NCI-H1930 (cell line): ENCODE measurements at places on chromosomes 1 and 21.

DNA sequence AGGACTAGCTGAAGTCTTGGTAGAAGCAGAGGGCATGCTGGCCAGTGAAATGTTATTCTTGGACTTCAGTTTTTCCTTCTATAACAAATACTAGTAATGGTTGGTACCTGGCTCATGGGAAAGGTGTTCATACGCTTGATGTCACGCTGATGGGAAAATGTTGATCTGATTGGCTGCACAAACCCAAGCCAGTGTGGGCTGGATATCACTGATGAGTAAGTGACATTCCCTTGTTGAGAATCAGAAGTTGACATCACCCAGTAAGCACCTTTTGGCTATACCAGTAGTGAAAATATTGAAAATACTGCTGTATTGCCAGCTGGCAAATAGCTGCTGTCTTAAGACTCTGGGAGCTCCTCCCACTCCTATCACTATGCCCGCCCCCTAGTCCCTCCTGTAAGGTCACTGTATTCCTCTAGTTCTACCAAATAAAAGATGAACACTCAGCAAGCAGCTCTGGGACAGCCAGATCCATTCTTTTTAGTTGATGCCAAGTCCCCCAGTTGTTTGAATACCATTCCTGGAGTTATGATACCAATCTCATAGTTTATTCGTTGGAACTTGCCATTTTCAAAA is 168.2 kb downstream of the GRIK1 start:
- no peak for DNase-seq

- DNase-seq: no peak
These were observed 68.8 kb upstream of the DAB1 start for GRCh38 chr1:57492586-57493226.

DNA sequence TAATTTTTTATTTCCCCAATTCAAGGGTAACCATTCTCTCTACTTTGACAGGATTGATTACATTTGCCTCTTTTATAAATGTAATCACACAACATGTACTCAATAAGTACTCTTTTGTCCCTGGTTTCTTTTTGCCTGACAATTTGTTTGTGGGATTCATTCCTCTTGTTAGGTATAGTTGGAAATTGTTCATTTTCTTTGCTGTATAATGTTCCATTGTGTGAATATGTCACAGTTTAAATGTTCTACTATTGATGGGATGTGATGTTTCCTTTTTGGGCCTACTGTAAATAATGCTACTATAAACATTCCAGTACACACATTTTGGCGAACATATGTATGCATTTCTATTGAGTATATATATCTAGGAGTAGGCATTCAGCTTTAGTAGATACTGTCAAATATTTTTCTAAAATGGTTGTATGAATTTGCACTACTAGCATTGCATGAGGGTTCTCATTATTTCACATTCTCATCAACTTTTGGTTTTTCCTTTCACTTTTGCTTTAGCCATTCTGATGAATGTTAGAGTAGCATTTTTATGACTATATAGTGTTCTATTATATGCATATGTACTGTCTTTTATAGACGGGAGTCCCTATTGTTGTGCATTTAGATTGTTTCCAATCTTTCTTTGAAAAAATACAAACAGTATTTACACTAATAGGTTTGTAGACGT is 35.0 kb upstream of the PRKACB start:
- no peak for DNase-seq

DNA sequence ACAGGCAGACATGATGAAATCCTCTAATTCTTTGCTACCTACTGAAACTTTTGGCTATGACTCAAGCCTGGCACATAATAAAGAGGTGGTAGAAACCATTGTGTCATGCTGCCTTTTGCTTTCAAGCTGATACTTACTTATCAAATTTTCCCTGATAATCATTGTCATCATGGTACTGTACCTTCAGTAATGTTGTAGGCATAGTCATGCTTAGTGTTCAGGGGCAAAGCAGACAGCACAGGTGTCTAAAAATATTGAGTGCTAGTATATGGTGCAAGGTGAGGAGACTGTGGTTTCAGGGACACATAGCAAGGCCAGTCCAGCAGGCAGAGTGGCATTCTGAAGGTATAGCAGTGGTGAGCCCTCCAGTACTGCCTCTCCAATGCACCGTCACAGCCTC is 226.9 kb upstream of the DEPDC1 start:
- DNase-seq: no peak

- peak; percentile 37 for DNase-seq
These were observed 298.6 kb downstream of the PTPRC start for GRCh38 chr1:198937231-198938031.

GRCh38 chr1:225917536-225917935 is 6.5 kb downstream of the PYCR2 start:
- no peak for DNase-seq

DNA sequence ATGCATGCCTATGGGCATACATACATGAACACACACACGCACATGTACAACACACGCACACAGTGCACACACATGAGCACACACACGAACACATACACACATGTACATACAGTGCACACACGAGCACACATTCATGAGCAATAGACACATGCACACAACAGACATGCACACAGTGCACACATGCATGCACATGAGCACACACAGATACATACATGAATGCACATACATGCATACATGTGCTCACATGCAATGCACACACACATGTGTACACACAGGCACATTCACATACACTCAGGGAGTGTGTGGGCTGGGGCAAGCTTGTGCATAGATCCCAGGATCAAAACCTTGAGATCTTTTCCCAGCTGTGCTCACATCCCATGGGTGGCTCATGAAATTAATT is 18.9 kb downstream of the CRYAA start:
- no peak for DNase-seq

- no peak for DNase-seq
These were observed 237.0 kb downstream of the TBX15 start for GRCh38 chr1:118751166-118751565.

DNA sequence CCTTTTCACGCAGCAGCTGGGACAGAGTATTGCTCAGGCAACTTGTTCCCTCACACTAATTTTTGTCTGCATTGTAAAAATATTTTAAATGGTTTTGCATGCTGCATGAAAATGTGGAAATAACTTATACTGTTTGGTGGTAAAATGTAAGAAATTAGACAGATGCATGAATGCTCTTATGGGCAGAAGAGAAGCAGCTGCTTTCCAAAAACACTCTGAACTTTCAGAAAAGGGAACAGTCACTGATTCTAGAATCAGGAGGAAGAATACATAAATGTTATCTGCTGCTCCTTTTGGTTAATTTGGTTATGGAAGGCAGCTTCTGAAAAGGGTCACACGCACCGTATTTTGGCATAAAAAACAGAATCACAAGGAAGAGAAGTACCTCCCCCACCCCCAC is 87.0 kb upstream of the RUNX1 start:
- no peak for DNase-seq

GRCh38 chr1:3555131-3555920 is 56.0 kb downstream of the MEGF6 start:
- DNase-seq: no peak

GRCh38 chr1:30998887-30999286 is 66.6 kb downstream of the PUM1 start:
- no peak for DNase-seq

DNA sequence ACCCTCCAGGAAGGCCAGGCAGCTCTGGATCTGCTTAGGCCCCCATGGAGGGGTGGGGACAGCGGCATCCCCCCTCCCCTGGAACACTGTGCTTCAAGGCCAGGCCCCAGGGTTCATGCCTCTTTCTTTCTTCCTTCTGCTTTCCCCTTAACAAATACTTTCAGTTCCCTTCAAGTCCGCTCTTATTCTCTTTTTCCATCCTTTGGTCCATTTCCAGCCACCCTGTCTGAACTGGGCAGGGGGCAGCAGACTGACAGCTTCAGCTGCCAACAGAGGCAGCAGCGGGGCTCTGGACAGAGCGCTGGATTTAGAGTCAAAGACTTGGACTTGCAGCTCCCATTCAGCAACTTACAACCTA is 1.1 kb upstream of the CD244 start:
- DNase-seq: no peak

GRCh38 chr1:5967351-5968160 is 24.7 kb downstream of the NPHP4 start:
- no peak for DNase-seq

DNA sequence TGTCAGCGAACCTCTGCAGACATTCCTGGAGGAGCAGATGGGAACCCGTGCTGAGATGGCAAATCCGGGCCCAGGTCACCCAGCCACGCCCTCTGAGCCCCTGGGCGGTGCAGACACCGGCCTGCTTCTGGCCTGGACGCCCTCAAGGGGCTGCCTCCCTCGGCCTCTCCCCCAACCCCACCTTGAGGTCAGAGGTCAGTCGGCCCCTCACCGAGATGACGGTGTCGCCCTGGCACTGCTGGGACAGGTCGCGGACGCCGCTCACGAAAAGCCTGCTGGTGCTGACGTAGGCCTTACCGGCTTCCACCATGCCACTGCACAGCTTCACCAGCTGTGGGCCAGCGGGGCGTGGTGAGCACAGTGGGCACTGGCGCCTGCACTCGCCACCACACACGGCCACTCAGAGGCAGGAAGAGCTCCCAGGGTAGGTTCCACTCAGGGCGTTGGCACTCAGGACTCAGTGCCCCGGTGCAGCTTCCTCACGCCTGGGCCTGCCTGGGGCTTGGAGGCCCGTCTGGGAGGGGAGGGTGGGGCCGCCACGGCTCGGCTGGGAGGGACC is 4.7 kb downstream of the ACAP3 start:
- DNase-seq: no peak

DNA sequence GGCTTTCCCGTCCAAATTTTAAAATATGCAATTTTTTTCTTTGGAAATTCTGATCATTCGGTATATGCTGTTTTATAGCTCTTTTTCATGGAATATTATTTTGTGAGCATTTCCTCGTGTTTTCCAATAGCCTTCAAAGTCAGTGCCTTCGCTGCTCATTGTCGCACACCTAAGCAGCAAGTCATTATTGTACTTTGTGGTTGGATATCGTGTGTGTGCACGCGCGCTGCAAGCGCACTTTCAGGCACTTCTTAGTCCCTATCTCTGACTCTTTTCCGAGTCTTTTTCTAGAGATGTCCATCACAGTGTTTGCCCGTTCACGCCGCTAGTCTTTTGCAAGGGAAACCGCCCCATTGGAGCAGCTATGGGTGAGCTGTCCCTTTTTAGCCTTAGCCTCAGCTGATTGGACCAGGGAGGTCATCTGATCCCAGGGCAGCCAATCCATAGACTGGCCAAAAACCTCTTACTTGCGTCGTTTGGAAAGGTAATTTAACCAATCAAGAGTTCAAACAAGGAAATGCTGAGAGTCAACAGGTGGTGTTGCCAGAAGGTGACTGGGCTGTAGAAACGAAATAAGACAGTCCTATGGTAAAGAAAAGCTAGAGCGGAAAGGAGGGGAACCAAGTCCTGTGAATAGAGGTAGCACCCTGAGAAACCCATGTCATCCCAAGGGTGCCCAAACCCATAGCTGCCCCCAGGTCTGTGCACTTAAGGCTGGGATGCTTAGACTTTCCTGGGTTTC is 710 bp upstream of the HYI start:
- DNase-seq: peak; percentile 83

- no peak for DNase-seq
These were observed 121.9 kb downstream of the MAB21L3 start for GRCh38 chr1:116232989-116233514.

- no peak for DNase-seq
These were observed 56.5 kb downstream of the WLS start for GRCh38 chr1:68175621-68176398.

DNA sequence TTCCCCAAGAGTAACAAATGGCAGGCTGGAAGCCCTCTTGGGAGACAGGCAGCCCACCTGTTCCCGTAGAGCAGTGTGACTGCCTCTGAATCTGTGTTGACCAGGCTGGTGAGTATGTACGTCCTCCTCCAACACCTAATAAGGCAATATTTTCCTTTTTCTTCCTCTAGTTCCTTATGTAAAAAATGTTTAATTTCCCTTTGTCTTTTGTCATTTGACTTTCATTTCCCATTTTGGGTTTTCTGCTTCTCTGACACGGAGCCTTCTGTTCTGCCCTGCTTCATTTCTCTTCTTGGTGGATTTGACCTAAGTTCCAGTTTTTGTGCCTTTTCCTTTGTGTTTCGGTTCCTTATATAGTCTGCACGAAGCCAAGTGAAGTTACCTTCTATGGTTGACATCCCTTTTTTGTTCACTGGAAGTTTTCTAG is 65.8 kb upstream of the ATF3 start:
- no peak for DNase-seq

- DNase-seq: no peak
These were observed 876 bp downstream of the SLAMF8 start for GRCh38 chr1:159827549-159827948.

DNA sequence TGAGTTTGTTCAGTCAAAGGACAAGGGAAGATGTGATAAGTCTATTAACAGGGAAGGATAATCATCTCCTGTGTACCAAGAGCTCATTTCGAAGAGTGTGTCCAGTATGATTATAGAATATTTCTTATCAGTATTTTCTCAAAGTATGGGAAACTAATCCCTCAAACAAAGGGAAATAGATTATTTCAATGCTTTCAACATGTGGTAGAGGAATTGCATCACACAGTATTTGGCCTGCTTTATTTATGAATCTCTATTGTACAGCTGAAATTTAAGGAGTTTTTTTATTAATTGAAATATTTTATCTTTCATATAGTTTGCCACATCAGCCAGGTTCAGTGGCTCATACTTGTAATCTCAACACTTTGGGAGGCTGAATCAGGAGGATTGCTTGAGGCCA is 151.0 kb downstream of the CLEC20A start:
- no peak for DNase-seq

DNA sequence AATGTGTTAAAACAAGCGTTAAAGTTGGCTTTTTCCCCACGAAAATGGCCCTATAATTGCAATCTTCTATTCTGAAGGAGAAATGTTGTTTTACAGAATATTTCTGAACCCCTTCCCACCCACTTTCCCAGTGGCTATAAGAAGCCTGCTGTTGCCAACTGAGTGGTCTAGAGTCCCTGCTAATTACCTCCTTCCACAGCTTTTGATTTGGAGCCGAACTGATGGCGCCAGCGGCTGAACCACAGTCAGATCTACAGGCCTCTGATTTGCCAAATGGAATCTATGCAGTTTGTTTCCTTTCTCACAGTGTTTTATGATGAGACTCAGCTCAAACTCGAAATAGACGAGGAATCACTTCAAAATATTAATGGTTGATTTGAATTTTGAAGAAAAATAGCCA is 76.0 kb upstream of the C1orf105 start:
- DNase-seq: no peak

- DNase-seq: no peak
These were observed 1.6 kb upstream of the HAX1 start for GRCh38 chr1:154270833-154271232.

DNA sequence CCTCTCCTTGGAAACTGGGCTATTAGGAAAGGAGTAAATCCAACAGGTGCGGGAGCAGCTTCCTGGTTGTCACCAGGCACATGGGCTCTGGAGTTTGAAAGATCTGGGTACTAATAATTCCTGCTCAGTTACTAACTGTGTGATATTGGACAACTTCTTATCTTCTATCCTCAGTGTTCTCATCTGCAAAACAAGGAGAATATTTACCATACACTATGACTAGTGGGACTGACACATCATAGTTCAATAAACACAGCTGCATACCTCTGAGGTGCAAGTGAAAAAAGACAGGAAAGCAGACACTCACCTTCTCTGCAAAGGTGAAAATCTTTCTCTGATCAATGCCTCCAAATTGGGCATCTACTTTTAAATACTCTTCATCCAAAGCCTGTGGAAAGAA is 19.7 kb downstream of the YARS1 start:
- no peak for DNase-seq

GRCh38 chr1:157105298-157105987 is 5.8 kb upstream of the ETV3L start:
- no peak for DNase-seq
